ENCODE measurements at places on chromosomes 13 and 19.

GRCh38 chr19:38619361-38620174 lies 580 bp downstream of the EIF3K start:
- H3K4me1 ChIP-seq: peaks cover 57% of the 10 kb centered on the region
- DNase-seq: no peak
- peak overlapping the region; percentile 94 for H3K4me3 ChIP-seq
- H3K27ac ChIP-seq: peak overlapping the region; percentile 95

DNA sequence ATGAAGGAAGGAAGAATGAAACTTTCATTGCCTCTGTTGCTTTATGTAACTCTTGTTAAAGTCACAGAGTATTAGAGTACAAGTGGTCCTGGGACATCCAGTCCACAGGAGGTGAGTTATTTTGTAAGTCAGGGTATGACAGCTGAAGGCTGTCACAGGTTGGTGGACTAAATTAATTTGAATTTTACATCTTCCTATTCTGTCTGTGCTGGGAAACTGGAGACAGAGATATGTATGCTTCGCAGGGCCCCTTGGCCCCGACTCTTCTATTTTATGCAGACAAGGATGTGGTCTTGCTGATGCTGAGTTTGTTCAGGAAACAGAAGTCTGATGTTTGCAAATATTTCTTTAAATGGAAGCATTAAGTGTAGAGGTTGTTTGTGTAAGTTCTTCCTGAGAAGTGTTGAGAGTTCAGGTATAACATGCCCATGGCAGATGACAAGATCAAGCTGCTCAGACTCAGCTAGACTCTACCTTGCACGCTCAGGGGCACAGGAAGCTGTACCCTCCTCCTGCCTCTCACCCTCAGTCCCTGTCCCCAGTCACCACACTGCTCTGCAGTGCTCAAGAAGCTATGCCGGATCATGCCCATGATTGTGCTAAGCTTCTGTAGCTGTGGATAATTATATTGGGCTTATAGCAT lies 23.4 kb downstream of the RASL11A start:
- peak overlapping the region; percentile 8 for H3K27ac ChIP-seq
- H3K27me3 ChIP-seq: no peaks in the 10 kb centered on the region
- peaks cover 29% of the 10 kb centered on the region for H3K4me1 ChIP-seq

- no peak overlapping the region for H3K27ac ChIP-seq
- H3K4me3 ChIP-seq: no peak overlapping the region
- H3K36me3 ChIP-seq: no peaks in the 10 kb centered on the region
- peaks cover 9% of the 10 kb centered on the region for H3K27me3 ChIP-seq
Measured at GRCh38 chr19:10305139-10305806, 4.3 kb downstream of the ZGLP1 start.

- no peak for DNase-seq
- peaks cover 1% of the 10 kb centered on the region for H3K36me3 ChIP-seq
- no peak overlapping the region for H3K4me3 ChIP-seq
- H3K27ac ChIP-seq: no peak overlapping the region
- H3K27me3 ChIP-seq: no peaks in the 10 kb centered on the region
- H3K4me1 ChIP-seq: peaks cover 27% of the 10 kb centered on the region
Measured at GRCh38 chr19:9849791-9850190, 14.7 kb downstream of the PIN1 start.

GRCh38 chr13:68509734-68510621 lies 1279.8 kb upstream of the PCDH9 start:
- H3K4me1 ChIP-seq: no peaks in the 10 kb centered on the region
- H3K27me3 ChIP-seq: no peaks in the 10 kb centered on the region
- H3K36me3 ChIP-seq: no peaks in the 10 kb centered on the region
- H3K27ac ChIP-seq: no peak overlapping the region
- no peak for DNase-seq
- H3K4me3 ChIP-seq: no peak overlapping the region

GRCh38 chr13:83216479-83217245 lies 665.6 kb downstream of the SLITRK1 start:
- H3K27me3 ChIP-seq: no peaks in the 10 kb centered on the region
- no peak overlapping the region for H3K4me3 ChIP-seq
- no peak overlapping the region for H3K27ac ChIP-seq
- H3K4me1 ChIP-seq: no peaks in the 10 kb centered on the region
- no peak for DNase-seq
- H3K36me3 ChIP-seq: no peaks in the 10 kb centered on the region

GRCh38 chr19:51473009-51473707 lies 5.2 kb upstream of the CEACAM18 start:
- H3K4me1 ChIP-seq: peaks cover 33% of the 10 kb centered on the region
- H3K27me3 ChIP-seq: peaks cover 9% of the 10 kb centered on the region
- no peaks in the 10 kb centered on the region for H3K36me3 ChIP-seq
- peak overlapping the region; percentile 46 for H3K4me3 ChIP-seq
- H3K27ac ChIP-seq: peak overlapping the region; percentile 1

DNA sequence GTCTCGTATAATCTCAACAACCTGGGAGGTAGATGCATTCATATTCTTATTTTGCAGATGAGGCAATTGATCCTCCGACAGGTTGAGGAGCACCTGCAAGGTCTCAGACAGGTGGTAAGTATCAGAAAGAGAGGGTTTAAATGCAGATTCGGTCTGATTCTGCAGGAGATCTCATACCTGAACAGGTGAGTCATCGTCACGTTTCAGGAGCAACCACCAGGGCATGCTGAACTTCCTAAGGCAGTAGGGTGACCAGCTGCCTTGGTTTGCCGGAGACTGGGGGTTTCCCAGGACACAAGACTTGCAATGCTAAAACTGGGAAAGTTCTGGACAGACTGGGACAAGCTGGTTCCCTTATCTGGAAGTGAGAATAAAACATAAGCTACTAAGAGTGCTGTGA lies 68.8 kb upstream of the TSHZ3 start:
- no peak overlapping the region for H3K4me3 ChIP-seq
- H3K27me3 ChIP-seq: peaks cover 16% of the 10 kb centered on the region
- no peaks in the 10 kb centered on the region for H3K36me3 ChIP-seq
- no peaks in the 10 kb centered on the region for H3K4me1 ChIP-seq

DNA sequence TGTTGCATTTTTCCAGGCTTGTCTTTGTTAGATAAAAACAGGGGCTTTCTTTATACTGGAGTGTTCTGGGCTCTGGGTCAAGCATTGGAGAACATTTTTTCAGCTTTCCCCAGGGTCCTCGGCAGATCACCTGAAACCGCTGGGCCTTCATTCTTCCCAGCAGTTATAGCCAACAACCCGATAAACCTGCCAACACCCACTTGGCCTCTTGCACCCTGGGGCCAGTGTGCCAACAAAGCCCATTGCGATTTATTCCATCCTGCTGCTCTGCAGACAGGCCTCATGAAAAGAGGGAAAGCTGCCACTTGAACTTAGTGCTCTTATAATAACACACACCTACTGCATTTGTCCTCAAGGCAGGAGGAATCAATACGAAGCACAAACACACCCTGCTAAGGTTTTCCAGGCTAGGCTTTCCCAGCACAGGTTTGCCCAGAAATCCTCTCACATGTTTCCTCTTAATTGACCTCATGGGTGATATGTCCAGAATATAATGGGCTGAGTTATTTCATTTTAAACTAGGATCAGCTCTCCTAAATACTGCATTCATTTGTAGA lies 669.3 kb downstream of the LIG4 start:
- no peak overlapping the region for H3K4me3 ChIP-seq
- no peaks in the 10 kb centered on the region for H3K36me3 ChIP-seq
- no peaks in the 10 kb centered on the region for H3K4me1 ChIP-seq
- no peak for DNase-seq

DNA sequence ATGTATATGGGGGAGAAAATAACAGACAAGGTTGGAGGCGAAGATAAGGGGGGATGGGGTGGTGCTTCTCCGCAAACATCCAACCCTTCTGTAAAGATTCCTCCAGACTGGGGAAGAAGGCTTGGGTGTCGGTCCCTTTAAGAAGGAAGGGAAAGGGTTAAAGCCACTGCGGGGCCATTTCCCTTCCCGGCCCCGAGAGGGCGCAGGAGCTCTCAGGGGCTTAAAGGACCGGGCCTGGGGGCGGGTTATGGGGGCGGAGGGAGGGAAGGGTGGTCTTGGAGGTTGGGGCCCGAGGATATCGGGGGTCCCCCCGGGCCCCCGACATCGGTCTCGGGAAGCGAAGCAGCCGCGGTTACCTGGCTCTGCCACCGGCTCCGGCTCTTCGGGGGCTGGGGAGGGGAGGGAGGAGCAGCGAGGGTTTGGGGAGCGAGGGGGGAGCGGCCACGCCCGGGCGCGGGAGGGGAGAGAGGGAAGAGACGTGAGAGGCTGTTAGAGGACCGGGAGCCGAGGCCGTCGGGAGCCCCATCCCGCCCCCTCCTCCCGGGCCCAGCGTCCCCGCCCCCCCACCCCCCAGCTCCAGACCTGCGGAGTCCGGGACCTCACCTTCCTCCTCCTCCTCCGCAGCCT lies 2.8 kb downstream of the TNNT1 start:
- H3K4me1 ChIP-seq: peaks cover 2% of the 10 kb centered on the region

DNA sequence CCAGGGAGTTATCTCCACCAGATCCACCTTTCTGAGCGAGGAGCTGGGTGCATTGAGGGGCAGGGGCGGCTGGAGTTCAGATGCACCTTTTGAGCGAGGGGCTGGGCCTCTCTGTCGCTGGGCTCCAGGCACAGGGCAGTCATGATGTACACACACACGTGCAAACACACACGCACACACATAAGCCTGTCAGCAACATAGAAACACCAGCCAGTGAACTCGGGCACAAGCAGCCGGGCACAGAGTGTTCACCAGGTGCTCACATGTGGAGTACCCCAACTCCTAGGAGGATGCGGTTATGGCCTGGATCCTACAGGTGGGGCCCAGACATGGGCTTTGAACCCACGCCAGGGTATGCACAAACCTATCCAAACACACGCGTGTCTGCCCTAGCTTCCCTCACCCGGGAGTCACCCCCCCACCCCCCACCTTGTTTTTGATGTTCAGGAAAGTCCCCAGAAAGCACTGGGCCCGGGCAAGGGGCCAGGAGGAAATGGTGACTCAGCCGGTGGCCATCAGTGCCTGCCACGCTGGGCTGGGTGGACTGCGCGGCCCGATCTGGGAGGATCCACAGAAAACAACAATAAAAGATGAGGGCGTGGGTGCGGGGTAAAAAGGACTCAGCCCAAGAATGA lies 13.3 kb downstream of the ARRDC2 start:
- peak; percentile 80 for DNase-seq
- peak overlapping the region; percentile 51 for H3K27ac ChIP-seq
- H3K36me3 ChIP-seq: no peaks in the 10 kb centered on the region
- peak overlapping the region; percentile 72 for H3K4me3 ChIP-seq
- H3K27me3 ChIP-seq: no peaks in the 10 kb centered on the region

DNA sequence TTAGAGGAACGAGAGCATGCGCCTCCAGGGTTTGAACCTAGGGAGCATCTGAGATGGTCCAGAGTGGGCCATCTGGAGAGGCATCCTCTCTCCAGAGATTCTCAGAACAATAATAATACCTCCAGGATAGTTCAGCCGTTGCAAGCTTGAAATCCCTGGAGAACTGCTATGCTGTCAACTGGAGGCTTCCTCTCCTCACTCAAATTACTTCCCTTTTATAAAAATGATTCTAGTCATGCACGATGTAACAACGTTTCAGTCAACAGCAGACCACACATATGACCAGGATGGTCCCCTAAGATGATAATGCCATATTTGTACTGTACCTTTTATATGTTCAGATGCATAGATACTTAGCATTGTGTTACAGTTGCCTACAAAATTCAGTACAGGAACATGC lies 108.7 kb downstream of the SHISA2 start:
- peaks cover 18% of the 10 kb centered on the region for H3K4me1 ChIP-seq
- H3K36me3 ChIP-seq: no peaks in the 10 kb centered on the region
- no peaks in the 10 kb centered on the region for H3K27me3 ChIP-seq
- no peak for DNase-seq
- H3K27ac ChIP-seq: no peak overlapping the region
- H3K4me3 ChIP-seq: no peak overlapping the region

DNA sequence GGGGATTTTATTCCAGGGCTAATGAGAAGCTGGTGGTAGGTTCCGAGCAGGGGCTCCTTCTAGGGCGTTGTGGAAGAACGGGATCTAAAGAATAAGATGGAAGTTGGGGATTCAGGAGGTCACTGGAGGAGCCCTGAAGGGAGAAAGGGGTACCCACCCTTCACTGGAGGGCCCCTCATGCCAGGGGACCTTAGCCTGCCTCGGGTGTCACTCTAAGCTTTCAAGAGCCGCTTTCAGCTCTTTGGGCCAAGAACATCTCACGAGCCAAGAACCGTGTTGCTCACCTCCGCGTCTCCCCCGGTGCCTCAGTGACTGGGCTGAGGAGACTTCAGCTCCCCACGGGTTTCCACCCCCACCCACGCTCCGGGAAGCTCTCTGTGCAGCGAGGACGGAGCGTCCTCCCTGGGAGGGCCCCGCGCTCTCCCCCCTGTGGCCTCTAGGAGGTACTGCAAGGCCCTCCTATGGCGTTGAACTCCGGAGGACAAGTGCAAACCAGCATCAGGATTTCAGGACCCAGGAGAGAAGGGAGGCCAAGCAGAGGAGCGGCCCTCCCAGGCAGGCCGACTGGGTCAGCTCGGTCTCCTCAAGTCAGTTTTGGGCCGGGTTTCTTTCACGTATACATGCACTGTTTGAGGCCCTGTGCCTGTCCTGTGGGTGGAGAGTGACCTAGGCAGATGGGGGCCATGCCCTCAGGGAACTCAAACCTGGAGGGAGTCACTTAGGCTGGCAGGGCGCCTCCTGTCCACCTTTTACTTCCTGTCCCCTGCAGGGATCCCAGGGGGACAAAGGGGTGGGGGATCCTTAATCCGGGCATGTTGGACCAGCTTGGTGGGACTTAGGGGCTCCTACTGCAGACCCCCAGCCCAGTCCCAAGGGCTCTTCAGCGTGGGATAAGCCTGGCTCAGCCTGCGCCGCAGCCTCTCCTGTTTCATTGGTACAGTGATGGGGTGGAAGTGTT lies 5.1 kb upstream of the KRTDAP start:
- peak overlapping the region; percentile 24 for H3K4me3 ChIP-seq
- DNase-seq: peak; percentile 80
- no peaks in the 10 kb centered on the region for H3K36me3 ChIP-seq
- peaks cover 12% of the 10 kb centered on the region for H3K27me3 ChIP-seq
- peak overlapping the region; percentile 25 for H3K27ac ChIP-seq
- H3K4me1 ChIP-seq: peaks cover 10% of the 10 kb centered on the region

DNA sequence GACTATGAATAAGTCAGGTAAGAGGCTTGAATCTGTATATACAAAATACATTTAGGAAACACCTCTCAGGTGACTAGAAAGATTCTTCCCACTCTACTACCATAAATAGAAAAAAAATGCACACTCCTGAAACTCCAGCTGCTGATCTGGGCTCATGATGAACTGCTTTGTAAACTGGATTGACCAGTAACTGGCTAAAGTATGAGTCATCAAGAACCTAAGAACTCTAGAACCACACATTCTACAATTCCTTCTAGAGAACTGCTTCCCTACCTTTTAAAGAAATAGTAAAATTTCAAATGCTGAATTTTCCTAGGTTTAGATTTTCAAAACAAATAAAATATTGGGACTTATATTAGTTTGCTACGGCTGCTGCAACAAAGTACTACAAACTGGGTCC lies 55.2 kb downstream of the ELF1 start:
- H3K27me3 ChIP-seq: no peaks in the 10 kb centered on the region
- peak overlapping the region; percentile 6 for H3K27ac ChIP-seq
- peaks cover 12% of the 10 kb centered on the region for H3K36me3 ChIP-seq
- H3K4me1 ChIP-seq: peaks cover 85% of the 10 kb centered on the region
- DNase-seq: no peak

GRCh38 chr13:30268673-30269072 lies 38.7 kb downstream of the KATNAL1 start:
- no peaks in the 10 kb centered on the region for H3K36me3 ChIP-seq
- H3K4me1 ChIP-seq: no peaks in the 10 kb centered on the region
- DNase-seq: no peak
- no peak overlapping the region for H3K27ac ChIP-seq

GRCh38 chr19:38964738-38965137 lies 10.8 kb downstream of the FBXO17 start:
- peaks cover 5% of the 10 kb centered on the region for H3K27me3 ChIP-seq
- H3K4me1 ChIP-seq: peaks cover 9% of the 10 kb centered on the region
- no peak overlapping the region for H3K4me3 ChIP-seq
- H3K36me3 ChIP-seq: no peaks in the 10 kb centered on the region
